ENCODE measurements at places on chromosomes 16 and 17.
A peak's percentile ranks its signal among the peaks of the same experiment; 100 is the strongest.

- no peak for DNase-seq
Observed at GRCh38 chr16:63856537-63856936, 1265.3 kb downstream of the CDH11 start.

DNA sequence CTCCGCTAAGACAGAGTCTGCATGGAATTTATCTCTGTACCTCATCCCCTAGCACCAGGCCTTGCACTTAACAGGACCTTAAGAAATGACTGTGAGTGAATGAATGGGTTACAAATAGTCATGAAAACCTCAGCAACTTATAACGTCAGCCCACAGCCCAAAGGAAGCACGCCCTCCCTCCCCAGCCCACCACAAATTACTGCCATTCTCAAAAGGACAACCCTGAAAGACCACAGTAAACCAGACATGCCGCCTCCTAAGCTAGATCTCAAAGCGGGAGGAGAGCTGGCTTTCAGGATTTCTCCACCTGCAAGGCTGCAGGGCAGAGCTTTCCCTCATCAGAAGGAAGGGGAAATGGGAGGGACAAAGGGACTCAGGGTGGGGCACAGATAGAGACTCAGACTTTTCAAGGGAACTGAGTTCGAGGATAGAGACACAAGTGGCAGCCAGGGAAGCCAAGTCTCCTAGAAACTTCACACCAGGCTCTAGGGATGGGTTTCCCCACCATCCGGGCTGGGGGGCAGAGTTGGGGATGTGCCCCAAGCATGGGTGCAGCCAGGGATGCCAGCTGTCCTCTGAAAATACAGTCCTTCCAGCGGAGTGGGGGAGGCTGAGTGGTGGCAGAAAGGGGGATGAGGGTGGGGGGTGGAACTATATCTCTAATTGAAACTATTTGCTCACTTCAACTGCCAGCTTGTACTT, 56.7 kb downstream of the PLXDC1 start:
- peak; percentile 55 for DNase-seq

DNA sequence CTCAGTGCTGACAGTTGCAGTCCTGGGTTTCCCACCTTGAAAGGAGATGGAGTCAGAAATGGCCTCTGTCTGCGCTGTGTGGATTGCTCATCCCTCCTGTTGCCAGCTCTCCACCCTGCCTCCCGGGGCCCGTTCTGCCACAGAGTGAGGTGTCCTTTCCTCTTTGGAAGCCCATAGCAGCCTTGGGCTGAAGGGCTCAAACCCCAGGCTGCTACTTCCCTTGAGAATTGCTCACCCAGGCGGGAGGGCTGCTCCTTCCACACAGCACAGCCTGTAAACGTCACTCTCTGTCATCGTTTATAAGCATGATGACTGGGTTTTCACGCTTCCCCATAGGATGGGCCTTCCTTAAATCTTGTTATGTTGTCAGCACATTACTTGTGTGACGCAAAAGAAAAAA, 62.7 kb downstream of the FOXK2 start:
- DNase-seq, result no peak

- DNase-seq, result no peak
Observed at GRCh38 chr17:8881606-8882005, 14.1 kb upstream of the PIK3R6 start.

GRCh38 chr16:22673421-22673831, 140.5 kb upstream of the HS3ST2 start:
- no peak for DNase-seq

GRCh38 chr16:24328835-24329452, 72.8 kb downstream of the CACNG3 start:
- DNase-seq, result no peak

- DNase-seq, result no peak
Observed at GRCh38 chr17:57257895-57258851, 1.9 kb downstream of the MSI2 start.

DNA sequence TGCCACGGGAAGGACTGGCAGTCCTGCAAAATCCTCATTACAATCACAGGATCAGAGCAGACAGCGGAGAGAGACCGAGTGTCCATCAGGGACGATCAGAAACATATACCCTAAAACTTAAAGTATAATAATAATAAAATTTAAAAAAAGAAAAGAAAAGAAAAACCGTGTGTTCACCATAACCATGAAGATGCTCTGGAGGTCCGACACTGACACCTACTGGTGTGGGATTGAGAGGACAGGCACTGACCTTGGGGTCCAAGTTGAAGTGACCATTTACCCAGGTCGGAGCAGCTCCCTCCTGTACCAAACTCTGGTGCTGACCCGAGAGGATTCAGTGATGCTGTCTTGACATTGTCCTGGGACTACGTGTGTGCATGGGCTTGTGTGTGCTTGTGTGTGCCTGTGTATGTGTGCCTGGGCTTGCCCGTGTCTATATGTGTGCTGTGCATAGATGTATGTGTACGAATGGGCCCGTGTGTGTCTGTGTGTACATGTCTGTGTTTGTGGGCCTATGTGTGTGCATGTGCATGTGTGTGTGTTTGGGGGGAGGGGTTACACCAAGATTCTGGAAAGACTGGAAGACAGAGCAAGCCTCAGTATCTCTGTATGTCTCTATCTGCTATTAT, 10.0 kb upstream of the CD300LD start:
- peak; percentile 49 for DNase-seq

All from activated T-cell treated with anti-CD3 and anti-CD28 coated beads, Interleukin-2, amount 50 U/mL, for 48 hours (primary cell).